ENCODE measurements at places on chromosomes 16 and 17.

DNA sequence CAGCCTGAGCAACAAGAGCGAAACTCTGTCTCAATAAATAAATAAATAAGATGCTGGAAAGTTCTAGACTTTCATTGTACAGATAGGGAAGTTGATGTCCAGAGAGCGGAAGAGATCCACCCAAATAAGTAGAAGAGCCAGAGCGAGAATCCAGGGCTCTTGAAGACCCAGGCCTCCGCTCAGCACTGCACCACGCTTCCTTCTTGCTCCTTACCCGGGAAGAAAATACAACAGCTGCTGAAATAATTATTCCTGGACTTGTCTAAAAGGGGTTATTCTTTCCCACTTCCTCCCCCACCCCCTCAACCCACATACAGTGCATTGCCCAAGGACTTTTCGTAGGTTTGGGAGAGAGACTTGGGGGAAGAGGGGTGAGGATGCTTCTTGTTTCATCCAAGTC lies 26.7 kb downstream of the CDK5RAP3 start:
- DNase-seq = no peak

DNA sequence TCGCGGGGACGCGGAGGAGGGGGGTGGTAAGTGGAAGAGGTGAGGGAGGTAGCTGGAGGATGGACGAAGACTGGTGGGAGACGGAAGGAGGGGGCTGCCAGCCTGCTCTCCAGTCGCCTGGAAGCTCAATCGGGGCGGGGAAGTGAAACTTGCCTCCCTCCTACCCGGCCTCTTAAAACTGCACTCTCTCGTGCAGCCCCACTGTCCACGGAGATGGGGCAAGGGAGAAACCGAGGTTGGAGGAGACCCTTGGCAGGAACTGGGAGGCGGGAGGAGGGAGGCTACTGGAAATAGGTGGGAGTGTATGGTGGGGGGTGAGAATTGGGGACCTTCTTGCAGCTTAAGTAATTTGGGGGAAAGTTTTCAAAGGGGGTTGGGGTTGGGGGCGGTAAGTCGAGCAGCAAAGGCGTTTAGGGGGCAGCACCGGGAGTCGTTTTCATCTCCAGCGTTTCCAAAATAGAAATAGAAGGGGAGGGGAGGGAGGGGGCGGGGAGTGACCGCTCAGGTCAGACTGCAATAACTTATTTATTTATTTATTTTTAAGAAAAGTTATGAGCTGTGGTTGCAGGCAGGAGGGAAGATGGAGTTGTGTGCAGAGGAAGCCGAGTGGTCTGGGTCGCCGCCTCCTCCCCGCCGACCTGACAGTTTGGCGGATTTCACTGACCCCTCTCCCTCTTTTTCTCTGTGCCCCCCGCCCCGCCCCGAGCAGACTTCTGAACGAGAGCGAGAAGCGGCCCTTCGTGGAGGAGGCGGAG lies 1.4 kb downstream of the SOX9 start:
- no peak for DNase-seq

GRCh38 chr17:19346351-19347255 lies 15.9 kb downstream of the B9D1 start:
- no peak for DNase-seq

- no peak for DNase-seq
Measured at GRCh38 chr16:50711040-50711439, 17.6 kb downstream of the NOD2 start.

DNA sequence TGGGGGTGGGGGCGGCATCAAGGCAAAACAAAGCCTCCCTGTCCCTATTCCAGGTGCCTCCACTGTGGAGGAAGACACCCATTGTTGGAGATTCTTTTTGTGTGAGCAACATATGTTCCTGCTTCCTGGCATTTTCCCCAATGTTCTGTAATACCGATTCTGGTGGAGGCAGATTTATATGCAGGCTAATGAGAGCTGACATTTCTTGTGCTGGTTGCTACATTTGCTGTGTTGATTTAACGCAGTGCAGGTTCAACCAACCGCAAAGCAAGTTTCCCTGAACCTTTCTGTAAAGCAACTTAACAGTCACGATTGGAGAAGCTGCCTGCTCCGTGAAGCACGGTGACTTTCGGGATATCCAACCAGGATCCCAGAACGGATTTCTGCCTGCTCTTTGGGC lies 260.5 kb downstream of the CBLN1 start:
- peak; percentile 40 for DNase-seq

DNA sequence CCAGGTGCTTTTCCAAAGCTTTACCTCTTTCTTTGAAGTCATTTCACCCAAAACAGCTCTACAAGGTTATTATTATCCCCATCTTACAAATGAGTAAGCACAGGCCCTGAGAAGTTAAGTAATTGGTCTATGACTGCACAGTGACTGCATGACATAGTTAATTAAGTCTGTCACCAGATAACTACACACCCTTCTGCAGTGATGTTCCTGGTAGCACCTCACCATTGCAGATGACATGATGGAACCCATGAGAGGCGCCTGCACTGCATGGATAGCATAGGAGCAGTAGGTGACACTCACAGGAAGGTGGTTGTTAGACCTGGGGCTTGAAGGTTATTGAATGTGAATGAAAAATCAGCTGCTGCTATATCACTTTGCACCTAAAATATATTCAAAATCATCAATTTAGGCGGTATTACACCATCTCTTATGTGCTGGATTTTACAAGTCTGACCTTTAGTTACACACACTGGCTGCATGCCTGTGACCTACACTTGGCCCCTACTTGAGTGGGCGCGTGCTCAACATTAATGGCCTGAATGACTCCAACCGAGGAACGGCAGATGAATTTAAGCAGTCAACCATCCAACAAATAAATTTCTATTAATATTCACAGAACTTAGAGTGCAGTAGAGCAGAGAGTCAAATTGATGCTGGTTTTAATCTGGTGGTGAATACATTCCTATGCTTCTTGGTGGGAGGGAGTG lies 239.6 kb downstream of the CDH11 start:
- no peak for DNase-seq

DNA sequence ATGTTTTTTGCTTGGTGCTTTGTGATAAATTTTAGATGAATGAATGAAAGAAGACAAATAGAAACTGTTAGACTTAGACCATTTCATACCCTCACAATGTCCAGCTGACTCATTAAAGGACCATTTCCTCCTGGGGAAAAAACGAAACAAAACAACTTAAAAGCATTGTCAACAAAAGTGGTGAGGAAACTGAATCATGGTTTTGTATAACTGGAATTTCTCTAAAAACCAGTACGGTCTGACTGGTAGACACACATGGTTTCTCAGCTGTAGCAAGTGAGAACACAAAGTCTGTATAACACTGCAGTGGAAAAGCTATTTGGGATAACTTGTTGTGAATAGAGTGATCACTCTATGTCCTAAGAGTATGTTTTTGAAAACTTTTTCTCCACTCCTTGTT lies 5.3 kb upstream of the DDX52 start:
- no peak for DNase-seq

Data from SK-N-SH (cell line).